Activated CD8-positive, alpha-beta memory T cell treated with anti-CD3 and anti-CD28 coated beads for 1 hour (primary cell): ENCODE measurements at places on chromosomes 2 and 18.
A peak's percentile ranks its signal among the peaks of the same experiment; 100 is the strongest.

DNA sequence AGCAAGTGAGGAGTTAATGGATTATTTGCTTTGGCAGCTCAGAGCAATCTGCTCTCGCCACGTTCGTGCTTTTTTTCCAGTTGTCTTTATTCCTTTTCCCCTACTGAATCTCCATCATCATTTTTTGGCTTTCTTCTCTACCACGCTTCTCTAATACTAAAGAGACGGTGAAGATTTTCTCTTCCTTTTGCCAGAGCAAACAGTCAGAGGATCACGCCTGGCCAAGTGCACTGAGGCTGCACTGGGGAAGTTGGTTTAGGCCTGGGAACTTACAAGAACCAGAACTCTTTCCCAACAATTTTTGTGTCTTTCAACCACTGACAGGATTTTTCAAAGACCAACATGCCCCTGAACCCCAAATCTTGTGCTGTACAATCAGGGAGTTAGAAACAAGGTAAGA is 172.3 kb downstream of the PID1 start:
- DNase-seq = no peak

DNA sequence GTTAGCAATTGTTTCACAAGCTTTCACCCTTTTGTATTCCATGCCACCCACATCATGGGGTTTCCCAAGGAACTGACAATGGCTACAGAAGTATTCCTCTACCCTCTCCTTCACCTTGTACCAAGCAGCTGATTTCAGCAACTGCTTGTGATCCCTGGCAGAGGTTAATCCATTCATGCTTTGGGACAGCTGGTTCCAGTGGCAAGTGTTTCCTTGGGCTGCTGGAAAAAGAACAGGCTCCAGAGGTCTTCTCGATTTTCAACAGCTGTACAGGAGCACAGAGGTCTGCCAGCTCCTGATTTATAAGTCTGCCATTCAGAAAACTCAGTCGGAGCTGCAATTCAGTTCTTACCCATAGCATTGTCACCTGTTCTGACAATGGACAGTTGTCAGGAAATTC is 239.2 kb upstream of the CWC22 start:
- no peak for DNase-seq

GRCh38 chr2:44553456-44553855 is 191.7 kb downstream of the CAMKMT start:
- no peak for DNase-seq

- no peak for DNase-seq
These were observed 13.3 kb upstream of the FAP start for GRCh38 chr2:162256591-162256991.

GRCh38 chr2:67514515-67514914 is 117.4 kb downstream of the ETAA1 start:
- DNase-seq = no peak

GRCh38 chr2:38487852-38488251 is 110.8 kb upstream of the ATL2 start:
- no peak for DNase-seq

- no peak for DNase-seq
These were observed 1.3 kb downstream of the UGT1A6 start for GRCh38 chr2:233693963-233694362.

DNA sequence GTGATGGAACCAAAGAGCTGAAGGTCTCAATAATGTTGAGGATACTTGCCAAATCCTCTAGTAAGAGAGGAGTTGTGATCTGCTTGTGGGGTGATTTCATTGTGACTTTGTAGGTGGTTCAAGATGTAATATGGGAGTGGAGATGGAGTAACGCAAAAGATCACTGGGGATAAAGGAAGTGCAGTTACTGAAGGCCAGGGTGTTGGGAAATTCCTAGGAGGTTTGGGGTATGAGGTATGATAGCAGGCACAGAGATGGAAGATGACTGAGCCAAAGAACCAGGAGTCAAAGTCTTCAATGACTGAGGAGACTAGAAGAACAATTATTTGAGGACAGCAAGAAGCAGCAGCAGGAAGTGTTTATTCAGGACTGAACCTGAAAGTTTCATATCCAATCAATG is 222.6 kb downstream of the NCKAP5 start:
- DNase-seq = no peak

DNA sequence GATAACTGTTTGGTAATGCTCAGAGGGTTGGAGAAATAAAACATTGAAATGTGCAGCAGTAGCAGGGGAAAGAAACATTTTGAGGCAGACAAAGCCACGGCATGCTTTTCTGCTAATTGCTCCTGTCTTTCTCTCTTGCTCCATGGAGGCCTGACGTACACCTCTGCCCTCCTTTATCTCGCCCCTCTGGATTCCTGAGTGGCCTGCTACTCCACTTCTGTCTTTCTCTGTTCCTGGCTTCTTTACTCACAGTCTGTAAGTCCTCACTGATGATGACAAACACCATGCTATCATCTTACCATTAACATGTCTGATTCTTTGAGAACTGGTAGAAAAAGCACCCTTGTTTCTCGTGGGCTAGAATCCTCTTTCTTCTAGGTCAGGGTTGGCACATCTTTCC is 392.9 kb downstream of the MEIS1 start:
- no peak for DNase-seq

GRCh38 chr2:109438773-109439389 is 174.9 kb downstream of the SEPTIN10 start:
- DNase-seq = no peak

GRCh38 chr2:81739966-81740365 is 1435.4 kb upstream of the LRRTM1 start:
- no peak for DNase-seq

DNA sequence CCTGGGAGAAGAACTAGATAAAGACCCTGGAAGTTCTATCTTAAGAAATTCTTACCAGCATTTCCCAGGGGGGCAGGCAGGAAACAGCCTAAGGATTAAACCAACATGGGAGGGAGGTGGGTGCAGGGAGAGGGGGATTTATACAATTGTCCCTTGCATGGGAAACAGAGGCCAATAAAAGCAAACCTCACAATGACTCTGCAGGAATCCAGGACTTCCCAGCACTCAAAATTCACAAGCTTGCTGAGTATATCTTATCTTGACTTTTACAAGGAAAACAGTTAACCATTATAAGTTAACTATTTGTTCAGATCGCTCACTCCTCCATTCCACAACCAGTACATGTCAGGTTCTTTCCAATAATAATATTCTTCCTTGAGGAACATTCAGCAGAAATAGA is 241.3 kb downstream of the MREG start:
- DNase-seq = no peak

DNA sequence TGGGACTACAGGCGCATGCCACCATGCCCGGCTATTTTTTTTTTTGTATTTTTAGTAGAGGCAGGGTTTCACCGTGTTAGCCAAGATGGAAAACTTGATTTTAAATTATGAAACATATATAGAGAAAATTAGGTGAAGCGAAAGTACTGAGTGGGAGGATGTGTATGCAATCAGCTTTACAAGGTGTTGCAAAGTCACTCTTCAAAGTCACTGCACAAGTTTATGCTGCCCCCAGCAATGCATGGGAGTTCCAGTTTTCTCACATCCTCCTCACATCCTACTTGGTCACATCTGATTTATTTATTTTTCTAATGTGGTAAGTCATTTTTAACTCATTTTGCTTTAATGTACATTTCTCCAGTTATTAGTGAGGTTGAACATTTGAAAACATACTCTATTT is 49.2 kb upstream of the CHN1 start:
- no peak for DNase-seq

DNA sequence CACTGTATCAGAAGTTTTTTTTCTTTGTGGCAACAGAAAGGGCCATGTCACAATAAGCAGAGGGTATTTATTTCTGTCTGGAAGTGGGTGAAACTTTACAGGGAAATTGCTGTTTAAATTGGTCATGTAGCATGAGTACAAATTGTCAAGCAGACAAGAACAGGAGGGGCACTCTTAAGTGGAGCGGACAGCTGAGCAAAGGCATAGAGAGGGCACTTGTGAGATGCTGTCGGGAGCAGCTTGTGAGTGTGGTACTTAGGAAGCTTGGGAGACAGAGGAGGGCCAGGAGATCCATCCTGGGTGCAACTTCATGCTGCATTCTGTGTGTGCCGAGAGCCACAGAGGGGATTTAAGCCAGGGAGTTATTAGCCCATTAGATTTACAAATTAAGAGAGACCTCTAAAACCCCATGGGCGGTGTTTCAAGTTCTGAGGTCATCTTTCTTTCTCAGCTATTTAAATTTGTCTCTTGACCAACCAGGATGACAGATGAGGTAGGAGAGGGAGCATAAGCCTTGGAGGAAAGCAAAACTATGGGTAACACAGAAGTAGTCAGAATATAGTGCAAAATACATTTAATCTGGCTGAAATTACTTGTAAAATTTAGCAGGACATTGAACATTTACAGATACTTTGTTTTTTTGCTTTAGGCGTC is 30.4 kb downstream of the INPP4A start:
- no peak for DNase-seq

DNA sequence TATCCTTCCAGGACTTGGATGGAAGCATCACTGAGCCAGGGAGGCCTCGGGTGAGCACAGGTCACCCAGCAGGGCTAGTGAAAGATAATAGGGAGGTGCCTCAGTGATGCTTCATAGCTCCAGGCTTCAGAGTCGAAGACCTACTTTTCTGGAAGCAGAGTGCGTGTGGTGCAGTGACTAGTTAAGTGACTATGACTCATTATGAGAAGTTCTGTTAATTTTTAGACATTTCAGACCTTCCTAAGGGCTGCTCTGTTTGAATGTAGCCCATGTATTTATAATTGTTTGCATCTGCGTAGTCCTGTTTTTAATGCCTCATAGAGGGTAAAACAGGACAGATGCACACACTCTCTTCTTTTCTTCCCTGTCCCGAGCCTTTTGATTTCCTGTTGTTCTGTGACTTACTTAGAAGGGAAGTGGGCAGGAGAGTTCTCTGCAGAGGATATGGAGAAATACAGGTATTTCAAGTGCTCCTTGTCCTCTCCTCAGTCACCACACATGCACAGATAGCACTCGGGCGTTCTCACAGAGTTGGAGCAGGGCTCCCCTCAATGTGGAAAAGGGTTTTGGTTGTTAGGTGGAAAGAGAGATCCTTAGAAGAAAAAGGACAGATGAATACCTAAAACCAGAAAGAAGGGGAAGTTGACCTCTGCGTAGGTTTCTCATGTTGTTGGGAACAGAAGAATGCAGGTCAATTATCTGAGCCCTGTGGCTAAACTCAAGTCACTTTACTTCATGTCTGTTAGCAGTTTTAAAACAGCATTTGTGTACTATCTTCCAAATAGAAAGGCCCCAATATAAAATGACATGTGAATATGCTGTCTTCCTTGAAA is 34.7 kb downstream of the RALB start:
- DNase-seq = no peak

GRCh38 chr2:43218702-43219382 is 7.6 kb downstream of the ZFP36L2 start:
- DNase-seq = peak; percentile 66

DNA sequence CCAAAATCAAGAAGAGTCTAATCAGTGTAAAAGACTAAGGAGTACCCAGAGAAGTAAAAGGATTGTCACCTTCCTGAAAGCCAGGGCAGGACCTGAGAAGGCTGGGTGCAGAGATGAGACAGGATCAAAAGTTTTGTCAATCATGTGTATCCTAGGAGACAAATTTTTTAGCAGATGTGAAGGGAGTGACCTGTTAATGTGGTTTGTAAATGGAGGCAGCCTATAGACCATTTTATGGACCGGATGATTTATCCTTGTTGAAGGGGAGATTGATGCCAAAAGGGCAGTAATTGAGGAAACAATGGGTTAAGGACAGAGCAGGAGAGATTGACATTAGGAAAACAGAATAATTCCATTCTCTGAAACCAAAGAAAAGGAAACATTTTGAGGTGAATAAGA is 813 bp downstream of the NDC80 start:
- no peak for DNase-seq

DNA sequence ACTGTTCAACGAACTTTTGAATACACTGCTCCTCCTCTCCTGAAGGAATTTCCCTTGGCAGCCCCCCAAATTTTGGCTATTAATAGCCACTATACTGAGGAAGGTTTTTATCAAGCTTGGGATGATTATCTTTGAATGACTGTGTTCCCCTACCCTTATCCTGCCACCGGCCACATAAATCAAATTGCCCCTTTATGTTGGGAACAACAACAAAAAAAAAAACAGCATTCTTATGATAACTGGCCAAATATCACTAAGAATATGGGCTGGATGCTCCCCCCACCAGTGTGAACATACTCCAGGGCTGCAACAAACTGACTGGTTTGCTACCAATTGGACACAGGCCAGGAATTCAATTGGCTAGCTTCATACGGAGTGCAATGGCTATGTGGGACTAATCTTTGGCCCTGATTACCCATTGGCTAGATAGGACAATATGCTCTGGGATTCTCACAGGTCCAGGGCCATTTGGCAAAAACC is 20.6 kb downstream of the DUSP11 start:
- DNase-seq = no peak

- no peak for DNase-seq
These were observed 2.7 kb downstream of the GEN1 start for GRCh38 chr2:17756668-17757067.

DNA sequence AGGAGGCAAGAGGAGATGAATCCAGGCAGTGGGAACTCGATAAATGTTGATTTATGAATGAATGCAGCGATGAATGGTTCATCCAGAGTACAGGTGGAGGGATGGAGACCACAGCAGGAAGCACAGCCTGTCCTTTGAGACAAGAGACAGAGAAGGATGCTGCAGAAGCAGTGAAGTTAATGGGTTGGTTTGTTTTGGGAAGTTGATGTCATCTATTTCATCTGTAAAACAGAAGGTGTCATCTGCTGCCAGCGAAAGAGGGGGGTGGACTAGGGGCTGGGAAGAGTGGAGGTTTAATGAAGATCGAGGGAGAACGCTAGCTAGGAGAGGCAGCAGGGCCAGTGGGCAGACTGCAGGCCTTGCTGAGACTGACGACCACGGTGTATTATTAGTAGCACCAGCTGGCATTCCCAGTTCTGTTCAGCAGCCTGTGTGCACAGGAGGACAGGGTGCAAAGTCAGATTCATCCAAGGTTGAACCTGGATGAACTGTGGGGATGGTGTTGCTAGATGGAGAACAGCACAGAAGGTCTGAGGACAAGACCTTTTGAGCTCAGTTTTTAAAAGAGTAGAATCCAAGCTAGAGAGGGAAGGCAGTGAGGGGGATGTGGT is 120.3 kb upstream of the CAPN13 start:
- DNase-seq = no peak

GRCh38 chr2:43123981-43124686 is 102.3 kb downstream of the ZFP36L2 start:
- DNase-seq = no peak

DNA sequence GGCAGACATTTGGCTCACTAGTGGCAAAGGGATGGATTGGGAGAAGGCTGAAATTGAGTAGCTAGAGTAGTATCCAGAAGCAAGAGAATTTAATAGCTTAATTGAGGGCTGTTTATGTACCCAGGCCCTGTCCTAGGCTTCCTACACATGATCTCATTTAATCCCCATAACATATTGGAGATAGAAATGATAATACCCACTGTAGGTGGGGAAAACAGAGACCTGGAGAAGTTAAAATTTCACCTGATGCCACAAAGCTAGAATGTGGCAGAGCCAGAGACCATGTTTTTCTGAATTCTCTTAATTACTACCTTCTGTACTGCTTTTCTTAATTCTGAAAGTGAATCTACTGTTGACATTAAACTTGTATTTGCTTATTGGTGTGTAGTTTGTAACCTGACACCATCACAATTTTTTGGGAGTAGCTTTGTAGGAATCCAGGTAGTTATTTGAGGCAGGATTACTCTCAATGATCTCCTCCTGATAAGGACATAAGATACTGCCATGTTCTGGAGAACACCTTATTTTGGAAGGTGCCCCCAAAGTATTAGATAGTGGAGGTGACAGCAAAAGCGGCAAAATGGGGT is 42.2 kb downstream of the RAB10 start:
- DNase-seq = no peak
